Right atrium auricular region (tissue), 2 donors: ENCODE measurements at places on chromosomes 2 and 18. TPM values are rescaled to one million over a fixed set of nuclear protein-coding genes. Genes with fewer than 3 reads are reported as not detected.

CENPA gene
- total RNA-seq: 0.41 TPM

SERPINB13 gene
- not detected for total RNA-seq

C2orf72 gene
- total RNA-seq: not detected

THOC1 gene
- 11.4 TPM for total RNA-seq

RAPH1 gene
- total RNA-seq: 17.4 TPM

ANTXR1 gene
- 27.3 TPM for total RNA-seq

CIDEA gene
- total RNA-seq: 3.9 TPM

PRSS56 gene
- not detected for total RNA-seq

RFTN2 gene
- total RNA-seq: 4.5 TPM

SPIRE1 gene
- total RNA-seq: 42.9 TPM

- DNase-seq: no peak
Measured at GRCh38 chr18:6414118-6414722, 491 bp downstream of the L3MBTL4 start.

- no peak for DNase-seq
Measured at GRCh38 chr18:59874166-59874565, 25.6 kb upstream of the PMAIP1 start.

GRCh38 chr2:113175042-113175628 lies 1.4 kb downstream of the PSD4 start:
- DNase-seq: no peak

DNA sequence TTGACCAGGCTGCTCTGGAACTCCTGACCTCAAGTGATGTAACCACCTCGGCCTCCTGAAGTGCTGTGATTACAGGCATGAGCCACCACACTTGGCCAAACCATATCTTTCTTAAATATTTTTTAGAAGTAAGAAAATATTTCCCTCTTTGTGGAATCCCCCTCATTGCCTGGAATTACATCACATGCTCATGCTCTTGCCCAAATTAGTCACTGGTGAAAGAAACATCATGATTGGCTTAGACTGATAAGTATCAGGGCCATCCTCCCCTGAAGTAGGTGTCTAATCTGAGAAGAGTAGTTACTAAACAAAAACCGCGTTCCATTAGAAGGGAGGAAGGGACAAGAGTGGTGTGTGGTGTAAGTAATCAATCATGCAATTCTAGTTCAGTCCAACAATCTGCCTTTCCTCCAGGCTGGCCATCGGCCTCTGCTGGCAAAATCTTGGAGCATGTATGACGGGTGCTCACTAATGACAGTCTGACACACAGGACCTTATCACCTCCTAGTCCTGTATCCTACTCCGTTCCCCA lies 52.3 kb upstream of the SCG2 start:
- no peak for DNase-seq

DNA sequence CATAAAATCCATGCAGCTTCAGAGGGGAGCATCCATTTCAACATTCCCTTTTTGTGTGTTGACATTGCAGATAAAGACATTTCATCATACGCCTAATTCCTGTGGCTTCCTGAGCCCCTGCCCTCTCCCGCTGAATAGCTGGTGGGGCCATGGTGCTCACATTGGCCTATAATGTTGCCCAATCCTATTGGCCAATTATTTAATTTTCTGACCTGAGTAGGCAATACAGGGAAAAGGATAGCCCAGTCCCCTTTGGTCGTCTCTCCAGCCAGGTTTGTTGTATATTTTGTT lies 163.8 kb upstream of the MYCN start:
- no peak for DNase-seq

DNA sequence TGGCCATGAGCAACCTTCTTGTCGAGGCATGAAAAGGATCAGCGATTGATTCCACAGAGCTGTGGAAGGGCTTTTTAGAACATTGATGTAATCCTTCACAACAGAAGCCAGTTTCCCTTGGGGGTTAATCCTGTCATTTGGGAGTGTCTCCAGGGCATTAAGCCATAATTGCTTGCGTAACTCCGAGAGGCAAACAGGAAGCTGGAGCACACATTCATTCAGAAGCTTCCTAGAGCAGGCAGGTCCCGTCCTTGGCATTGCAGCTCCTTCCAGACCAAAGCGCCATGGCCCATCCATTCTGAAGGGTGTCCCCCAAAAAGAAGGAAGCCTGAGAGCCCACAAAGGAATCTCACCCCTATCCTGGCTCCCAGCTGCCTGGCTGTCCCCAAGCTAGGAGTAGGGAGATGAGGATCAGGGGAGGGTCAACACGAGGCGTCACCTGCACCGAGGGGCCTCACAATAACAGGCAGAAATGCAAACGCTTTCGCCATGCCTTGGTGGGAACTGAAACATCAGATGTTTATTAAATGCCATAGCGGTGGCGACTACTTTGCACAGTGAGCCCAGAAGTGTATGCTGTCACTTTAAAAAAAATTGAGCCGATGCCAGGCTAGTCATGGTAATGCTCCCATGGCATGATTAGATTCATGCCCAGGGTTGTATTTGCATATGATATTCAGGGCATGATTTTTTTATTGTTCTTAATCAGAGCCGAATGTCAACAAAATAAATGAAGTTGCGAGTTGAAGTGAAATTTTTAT lies 339.4 kb downstream of the BCL11A start:
- no peak for DNase-seq

- no peak for DNase-seq
Measured at GRCh38 chr2:21001225-21001946, 42.5 kb downstream of the APOB start.

GRCh38 chr2:16325976-16326510 lies 339.6 kb downstream of the CYRIA start:
- no peak for DNase-seq

- no peak for DNase-seq
Measured at GRCh38 chr2:239965318-239965717, 59.8 kb downstream of the NDUFA10 start.

DNA sequence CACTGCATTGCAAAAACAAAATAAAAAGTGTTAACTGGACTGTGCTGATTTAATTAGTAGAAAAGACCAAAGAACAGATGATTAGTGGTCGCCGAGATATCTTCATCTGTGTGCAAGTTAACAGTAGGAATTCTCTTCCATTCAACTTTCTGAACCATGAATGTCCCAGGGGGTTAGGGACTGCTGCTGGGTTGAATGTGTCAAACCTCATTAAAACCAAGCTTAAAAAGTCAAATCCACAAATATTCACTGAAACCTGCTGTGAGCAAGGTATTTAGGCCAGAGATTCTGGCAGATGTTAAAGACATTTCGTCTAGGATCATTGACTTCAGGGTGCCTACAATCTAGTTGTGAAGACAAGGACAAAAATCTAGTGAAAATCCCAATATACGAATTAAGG lies 58.7 kb downstream of the STPG4 start:
- DNase-seq: no peak

DNA sequence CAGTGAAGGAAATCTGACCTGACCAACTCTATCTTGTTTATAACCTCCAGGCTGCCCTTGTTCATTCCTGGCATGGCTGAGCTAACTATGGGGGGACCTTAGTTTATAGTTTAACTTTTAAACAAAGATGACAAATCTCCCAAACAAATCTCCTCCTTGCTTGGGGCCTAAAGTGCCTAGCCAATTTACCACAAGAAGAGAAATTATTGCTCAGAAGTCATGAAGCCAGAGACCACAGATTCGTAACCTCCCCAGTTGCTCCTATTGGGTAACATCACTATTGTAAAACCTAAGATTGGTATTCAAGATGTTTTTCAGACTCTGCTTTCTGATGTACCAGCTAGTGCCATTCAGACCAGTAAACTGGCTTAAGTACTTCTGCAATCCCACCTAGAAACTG lies 649.4 kb upstream of the SLC8A1 start:
- no peak for DNase-seq

GRCh38 chr2:219308142-219309101 lies 779 bp downstream of the PTPRN start:
- no peak for DNase-seq

DNA sequence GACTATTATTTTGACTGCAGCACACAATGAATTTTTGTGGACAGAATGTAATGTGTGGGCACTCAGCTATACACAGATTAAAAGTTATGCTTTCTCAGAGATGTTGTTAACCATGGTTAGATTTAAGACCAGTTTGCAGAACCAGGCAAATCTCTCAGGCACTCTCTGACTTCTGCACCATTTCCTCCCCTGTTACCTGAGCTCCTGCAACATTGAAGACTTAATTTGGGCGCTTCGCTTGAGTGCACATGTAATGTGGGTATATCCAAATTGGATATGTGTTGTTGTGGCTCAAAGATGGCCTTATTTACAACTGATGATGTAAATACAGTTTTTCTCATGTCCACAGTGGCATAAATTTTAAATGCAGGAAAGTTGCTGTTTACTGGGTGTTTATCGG lies 469.4 kb downstream of the PTPRM start:
- DNase-seq: no peak

DNA sequence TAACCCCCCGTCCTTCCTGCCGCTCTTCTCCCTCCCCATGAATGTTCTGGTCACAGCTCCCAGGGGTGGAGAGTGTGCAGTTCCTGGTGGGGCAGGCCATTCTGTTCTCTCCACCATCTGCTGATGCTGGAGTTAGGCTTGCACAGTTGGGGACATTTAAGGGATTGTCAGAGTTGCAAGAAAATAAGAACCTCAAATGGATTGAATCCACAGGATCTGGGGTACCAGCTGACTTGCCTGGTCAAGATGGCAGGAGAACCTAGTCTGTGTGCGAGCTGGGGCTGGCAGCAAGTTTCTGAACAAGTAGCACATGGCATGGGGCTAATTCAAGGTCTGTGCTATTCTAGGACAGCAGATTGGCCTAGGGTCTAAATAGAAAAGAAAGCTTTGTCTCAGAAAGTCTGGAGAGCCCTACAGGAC lies 60.8 kb upstream of the TXNDC2 start:
- no peak for DNase-seq
